PC-3 (cell line): ENCODE measurements at places on chromosomes 4 and X.

GRCh38 chr4:183621875-183622274 is 37.1 kb downstream of the RWDD4 start:
- no peak for DNase-seq

- no peak for DNase-seq
These were observed 861 bp upstream of the DTHD1 start for GRCh38 chr4:36280555-36280954.

DNA sequence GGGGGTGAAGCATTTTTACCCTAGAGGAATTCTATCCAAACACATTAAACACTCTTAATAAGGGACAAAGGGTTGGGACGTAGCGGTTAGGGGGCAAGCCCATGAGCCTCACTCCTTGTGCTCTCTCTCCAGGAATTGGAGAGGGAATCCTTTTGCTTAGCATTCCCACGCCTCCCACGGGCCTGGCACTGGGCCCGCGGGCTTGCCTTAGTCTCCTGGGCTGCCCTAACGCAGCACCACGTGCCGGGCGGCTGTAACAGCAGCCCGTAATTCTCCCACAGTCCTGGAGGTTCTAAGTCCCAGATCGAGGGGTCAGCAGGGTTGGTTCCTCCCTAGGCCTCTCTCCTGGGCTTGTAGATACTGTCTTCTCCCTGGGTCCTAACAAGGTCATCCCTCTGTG is 67.5 kb downstream of the TBL1X start:
- DNase-seq, result no peak

- no peak for DNase-seq
These were observed 2045.3 kb downstream of the ARAP2 start for GRCh38 chr4:34198966-34199365.

- DNase-seq, result no peak
These were observed 81.9 kb downstream of the RBM47 start for GRCh38 chr4:40547789-40548132.

DNA sequence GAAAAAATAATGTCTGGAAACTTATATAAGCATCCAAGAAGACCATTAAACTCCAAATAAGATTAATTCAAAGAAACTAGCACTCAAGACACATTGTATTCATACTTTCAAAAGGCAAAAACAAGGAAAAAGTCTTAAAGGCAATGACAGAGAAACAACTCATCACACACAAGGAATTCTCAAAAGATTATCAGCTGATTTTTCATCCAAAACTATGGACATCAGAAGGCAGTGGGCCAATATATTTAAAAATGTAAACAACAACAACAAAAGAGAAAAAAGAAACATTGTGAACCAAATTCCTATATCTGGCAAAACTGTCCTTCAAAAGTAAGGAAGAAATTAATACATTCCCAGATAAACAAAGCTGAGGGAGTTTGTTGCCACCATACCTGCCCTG is 711.4 kb upstream of the GALNTL6 start:
- DNase-seq, result no peak

- DNase-seq, result no peak
These were observed 32.3 kb upstream of the KDR start for GRCh38 chr4:55157559-55158277.

DNA sequence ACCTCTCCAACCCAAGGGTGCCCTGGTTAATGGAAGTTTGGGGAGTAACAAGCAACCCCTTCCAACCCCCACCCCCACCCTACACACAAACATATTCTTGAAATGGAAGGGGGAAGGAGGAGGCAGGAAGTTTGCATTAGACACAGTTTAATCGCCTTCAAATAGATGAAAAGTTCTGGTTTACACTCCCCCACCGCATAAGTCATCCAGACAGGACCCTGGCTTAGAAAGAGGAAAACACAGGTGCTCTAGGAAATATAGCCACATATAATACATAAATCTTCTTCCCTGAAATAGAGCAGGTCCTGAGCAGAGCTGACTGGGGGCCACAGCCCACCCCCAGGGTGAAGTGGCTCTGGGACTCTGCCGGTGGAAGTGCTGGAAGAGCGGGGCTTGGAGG is 25.1 kb downstream of the SASH3 start:
- no peak for DNase-seq

DNA sequence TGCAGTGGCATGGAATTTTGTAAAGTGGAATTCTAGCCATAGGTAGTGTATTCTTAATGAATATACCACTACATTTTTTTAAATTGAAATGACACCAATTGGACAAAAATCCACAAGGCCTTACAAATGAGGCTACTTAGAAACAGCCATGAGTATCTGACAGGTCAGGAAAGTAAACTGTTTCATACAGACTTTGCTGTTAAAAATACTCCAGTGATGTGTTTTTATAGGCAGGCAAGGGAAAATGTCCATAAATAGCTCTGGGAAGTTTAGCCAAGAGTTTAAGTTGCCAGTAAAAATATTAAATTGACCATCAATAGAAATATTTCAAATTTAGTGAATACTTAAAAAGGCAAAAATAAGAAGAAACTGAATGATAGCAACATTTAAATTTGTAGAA is 41.8 kb upstream of the PDLIM5 start:
- DNase-seq, result no peak

DNA sequence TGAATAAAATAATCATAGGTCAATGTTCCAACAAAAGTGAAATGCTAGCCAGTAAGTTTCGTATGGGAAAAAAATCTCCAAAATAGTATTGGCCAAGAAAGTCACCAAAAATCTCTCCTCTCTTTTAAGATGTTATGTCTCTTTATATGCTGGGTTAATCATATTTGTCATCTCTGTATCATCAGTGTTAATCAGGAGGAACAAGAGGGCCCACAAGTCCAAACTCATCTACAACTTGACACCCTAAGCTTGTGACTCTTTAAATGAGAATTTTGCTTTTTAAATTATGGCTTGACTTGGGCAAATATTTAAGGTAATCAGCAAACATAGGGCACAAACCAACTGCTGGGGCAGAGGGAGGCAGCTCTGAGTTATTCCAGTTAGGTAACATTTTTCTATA is 75.5 kb downstream of the AMMECR1 start:
- DNase-seq, result no peak

- peak; percentile 41 for DNase-seq
These were observed 595 bp downstream of the MBNL3 start for GRCh38 chrX:132488180-132488705.

GRCh38 chrX:130082244-130083106 is 27.8 kb downstream of the ELF4 start:
- DNase-seq, result no peak
